Thoracic aorta (tissue), 2 donors: ENCODE measurements at places on chromosomes 13 and 19.
A peak's percentile ranks its signal among the peaks of the same experiment; 100 is the strongest.

DNA sequence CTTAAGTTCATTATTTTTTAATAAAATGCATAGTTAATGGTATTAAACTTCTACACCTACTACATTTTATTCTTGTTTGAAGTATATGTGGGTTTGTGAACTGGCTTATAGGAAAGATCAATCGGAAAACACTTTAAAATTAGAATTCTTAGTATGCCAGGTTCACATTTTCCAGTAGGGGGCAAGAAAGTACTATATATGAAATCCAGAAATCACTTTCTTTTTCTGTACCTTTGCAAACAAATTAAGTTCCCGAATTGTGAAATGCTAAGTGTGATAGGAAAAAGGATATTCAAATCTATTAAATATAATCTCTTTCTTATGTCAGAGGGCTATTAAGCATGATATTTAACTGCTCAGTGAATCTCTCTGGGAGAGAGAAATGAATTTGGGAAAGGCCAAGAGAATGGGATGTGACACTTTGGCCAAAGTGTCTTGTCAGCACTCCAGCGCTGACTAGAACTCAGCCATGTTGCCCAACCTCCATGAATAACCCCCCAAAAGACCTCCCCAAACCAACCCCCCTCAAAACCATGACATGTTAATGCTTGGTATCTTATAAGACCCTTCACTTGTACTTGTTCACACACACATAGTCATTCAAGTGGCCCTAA is 122.6 kb upstream of the SLC10A2 start:
- H3K4me1 ChIP-seq: no peaks in the 10 kb centered on the region
- H3K36me3 ChIP-seq: no peaks in the 10 kb centered on the region
- no peaks in the 10 kb centered on the region for H3K27me3 ChIP-seq
- no peak overlapping the region for H3K27ac ChIP-seq

DNA sequence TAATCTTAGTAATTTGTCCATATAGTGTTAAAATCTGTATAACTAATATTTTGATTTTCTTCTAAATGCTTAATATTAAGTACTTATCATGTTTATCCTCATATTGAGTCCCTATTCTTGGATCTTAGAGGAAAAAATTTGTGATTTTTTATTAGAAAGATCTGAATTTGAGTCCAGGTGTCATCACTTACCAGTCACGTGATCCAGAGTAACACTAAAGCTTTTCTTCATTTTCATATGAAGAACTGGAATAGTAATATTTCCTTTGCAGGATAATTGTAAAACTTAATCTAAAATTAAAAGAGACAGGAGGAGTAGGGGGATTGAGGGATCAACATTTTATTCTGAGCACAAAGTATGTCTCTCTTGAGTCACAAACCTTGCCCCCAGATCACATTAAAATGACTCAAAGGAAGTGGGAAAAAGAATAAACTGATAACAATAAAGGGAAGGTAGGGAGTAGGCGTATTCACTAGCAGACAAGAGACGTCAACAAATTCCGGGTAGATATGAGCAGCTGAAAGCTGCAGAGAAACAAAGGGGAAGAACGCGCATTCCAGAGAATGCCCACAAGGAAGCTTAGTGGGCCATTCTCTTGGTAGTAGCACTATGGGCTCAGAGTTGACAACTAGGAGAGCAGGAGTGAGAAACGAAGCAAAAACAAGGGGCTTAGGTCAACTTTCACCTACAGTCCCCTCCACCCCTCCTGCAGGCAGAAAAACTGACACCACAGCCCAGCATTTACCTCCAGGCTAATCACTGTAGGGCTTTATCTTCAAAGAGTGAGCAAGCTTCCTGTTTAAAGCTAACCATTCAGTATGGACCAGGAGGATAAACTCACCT is 123.1 kb downstream of the SPRY2 start:
- H3K27ac ChIP-seq: no peak overlapping the region
- H3K4me1 ChIP-seq: no peaks in the 10 kb centered on the region
- H3K4me3 ChIP-seq: no peak overlapping the region
- H3K36me3 ChIP-seq: no peaks in the 10 kb centered on the region
- H3K27me3 ChIP-seq: no peaks in the 10 kb centered on the region
- no peak for DNase-seq

- no peaks in the 10 kb centered on the region for H3K27me3 ChIP-seq
- no peak overlapping the region for H3K27ac ChIP-seq
- H3K36me3 ChIP-seq: no peaks in the 10 kb centered on the region
- H3K4me3 ChIP-seq: no peak overlapping the region
- no peaks in the 10 kb centered on the region for H3K4me1 ChIP-seq
Measured at GRCh38 chr13:65677906-65678305, 1552.2 kb downstream of the PCDH9 start.

- H3K36me3 ChIP-seq: no peaks in the 10 kb centered on the region
- no peak overlapping the region for H3K4me3 ChIP-seq
- H3K4me1 ChIP-seq: peaks cover 6% of the 10 kb centered on the region
- DNase-seq: no peak
Measured at GRCh38 chr19:17775245-17775927, 19.6 kb upstream of the B3GNT3 start.

- H3K27ac ChIP-seq: peak overlapping the region; percentile 11
- no peaks in the 10 kb centered on the region for H3K27me3 ChIP-seq
- peaks cover 34% of the 10 kb centered on the region for H3K4me1 ChIP-seq
- no peak for DNase-seq
- H3K36me3 ChIP-seq: no peaks in the 10 kb centered on the region
Measured at GRCh38 chr19:795073-795611, 2.1 kb upstream of the PTBP1 start.

- no peak for DNase-seq
- H3K36me3 ChIP-seq: no peaks in the 10 kb centered on the region
- no peak overlapping the region for H3K27ac ChIP-seq
- peaks cover 11% of the 10 kb centered on the region for H3K27me3 ChIP-seq
Measured at GRCh38 chr13:94716016-94716415, 3.7 kb upstream of the SOX21 start.

DNA sequence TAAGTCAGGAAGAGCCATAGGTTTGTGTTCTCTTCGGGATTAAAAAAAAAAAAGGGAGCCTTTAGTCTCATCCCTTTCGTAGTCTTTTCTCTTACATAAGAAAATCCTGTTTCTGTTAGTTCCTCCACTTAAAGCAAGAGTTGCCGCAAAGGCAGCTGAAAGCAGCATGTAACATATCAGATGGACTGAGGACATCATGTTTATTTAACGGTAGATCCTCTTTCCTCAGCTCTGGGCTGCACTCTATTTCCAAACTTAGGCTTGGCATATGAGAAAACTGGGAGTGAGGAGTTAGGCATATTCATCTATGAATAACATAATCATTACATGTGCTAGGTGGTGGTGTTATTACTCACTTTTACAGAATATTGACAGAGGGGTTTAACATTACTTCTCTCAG is 391.2 kb downstream of the KLF12 start:
- peaks cover 10% of the 10 kb centered on the region for H3K4me1 ChIP-seq
- H3K36me3 ChIP-seq: no peaks in the 10 kb centered on the region
- H3K27me3 ChIP-seq: no peaks in the 10 kb centered on the region
- no peak for DNase-seq
- H3K4me3 ChIP-seq: no peak overlapping the region

GRCh38 chr19:47210689-47211316 is 20.2 kb downstream of the BBC3 start:
- no peak overlapping the region for H3K4me3 ChIP-seq
- H3K27ac ChIP-seq: peak overlapping the region; percentile 60
- H3K36me3 ChIP-seq: peaks cover 26% of the 10 kb centered on the region
- no peaks in the 10 kb centered on the region for H3K27me3 ChIP-seq

DNA sequence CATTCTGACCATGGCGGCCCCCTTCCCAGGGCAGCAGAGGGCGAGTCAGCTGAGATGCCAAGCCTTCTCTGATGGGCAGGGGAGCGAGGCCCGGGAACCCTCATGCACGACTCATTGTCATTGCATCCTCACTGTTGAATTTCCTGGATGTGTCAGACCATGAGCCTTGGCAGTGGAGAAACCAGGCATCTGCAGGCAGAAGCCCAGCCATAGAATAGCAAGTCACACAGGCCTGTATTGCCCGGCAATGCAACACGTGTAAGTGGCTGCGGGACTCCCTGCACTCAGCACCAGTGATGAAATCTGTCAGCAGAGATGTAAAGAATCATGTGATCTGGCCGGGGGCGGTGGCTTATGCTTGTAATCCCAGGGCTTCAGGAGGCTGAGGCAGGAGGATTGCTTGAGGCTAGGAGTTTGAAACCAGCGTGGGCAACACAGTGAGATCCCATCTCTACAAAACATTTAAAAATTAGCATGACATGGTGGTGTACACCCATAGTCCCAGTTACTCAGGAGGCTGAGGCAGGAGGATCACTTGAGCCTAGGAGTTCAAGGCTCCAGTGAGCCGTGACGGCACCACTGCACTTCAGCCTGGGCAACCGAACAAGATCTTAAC is 199.7 kb downstream of the KATNAL1 start:
- H3K4me1 ChIP-seq: peaks cover 2% of the 10 kb centered on the region
- no peak overlapping the region for H3K4me3 ChIP-seq
- H3K27me3 ChIP-seq: no peaks in the 10 kb centered on the region

DNA sequence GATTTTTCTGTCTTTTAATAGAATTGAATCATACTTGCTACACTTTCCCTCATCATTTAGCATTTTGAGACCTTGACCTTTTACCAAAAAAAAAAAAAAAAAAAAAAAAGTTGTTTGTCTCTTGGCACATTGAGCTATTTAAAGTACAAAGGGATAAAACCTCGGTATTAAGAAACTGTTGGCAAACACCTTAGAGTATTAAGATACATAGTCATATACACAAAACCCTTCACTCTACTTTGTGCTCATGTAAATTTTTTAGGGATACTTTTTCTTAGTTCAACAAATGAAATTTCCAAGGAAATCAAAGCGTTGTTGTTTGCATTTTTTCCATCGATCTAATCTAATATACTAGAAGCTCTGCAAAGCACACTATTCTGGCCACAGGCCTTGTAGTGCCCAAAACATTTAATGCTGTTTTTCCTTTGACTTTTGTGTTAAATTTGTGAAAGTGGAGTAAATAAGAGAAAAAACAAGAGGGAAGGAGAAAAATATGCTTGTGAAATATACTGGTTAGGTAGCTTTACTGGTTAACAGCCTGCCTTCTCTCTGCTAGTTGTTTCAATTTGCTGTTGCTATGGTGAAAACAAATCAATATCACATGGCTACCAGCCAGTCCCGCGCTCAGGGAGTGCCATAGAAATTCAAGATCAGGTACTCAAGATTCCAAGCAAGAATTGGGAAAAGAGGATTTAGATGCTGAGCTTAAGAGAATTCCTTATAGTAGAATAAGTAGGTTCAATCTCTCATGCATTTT is 2.6 kb downstream of the MBNL2 start:
- no peak for DNase-seq
- no peaks in the 10 kb centered on the region for H3K27me3 ChIP-seq
- H3K4me1 ChIP-seq: peaks cover 31% of the 10 kb centered on the region
- H3K27ac ChIP-seq: peak overlapping the region; percentile 85
- H3K36me3 ChIP-seq: no peaks in the 10 kb centered on the region

DNA sequence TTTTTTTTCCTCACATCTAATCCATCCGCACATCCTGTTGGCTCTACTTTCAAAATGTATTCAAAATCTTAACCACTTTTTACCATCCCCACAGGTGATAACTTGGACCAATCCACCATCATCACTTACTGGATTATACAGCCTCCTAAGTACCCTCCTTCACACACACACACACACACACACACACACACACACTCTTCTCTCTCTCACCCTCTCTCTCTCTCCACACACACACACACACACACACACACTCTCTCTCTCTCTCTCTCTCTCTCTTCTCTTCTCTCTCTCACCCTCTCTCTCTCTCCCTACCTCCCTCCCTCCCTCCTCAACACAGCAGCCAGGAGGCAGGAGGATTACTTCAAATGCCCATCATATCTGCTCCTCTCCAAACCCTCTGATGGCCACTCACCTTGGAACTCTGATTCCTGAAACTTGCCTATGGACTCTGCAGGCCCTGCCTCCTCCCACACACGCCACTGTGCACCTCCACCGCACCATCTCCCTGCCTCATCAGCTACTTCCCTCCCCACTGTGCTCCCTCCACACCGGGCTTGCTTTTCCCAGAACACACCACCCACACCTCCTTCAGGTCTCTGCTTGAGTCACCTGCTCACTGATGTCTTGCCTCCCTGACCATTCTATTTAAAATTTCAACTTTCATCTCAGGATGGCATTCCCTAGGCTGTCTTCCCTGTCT is 39.7 kb downstream of the RCBTB2 start:
- peaks cover under 1% of the 10 kb centered on the region for H3K36me3 ChIP-seq
- H3K27me3 ChIP-seq: no peaks in the 10 kb centered on the region
- no peak overlapping the region for H3K4me3 ChIP-seq
- H3K27ac ChIP-seq: no peak overlapping the region

DNA sequence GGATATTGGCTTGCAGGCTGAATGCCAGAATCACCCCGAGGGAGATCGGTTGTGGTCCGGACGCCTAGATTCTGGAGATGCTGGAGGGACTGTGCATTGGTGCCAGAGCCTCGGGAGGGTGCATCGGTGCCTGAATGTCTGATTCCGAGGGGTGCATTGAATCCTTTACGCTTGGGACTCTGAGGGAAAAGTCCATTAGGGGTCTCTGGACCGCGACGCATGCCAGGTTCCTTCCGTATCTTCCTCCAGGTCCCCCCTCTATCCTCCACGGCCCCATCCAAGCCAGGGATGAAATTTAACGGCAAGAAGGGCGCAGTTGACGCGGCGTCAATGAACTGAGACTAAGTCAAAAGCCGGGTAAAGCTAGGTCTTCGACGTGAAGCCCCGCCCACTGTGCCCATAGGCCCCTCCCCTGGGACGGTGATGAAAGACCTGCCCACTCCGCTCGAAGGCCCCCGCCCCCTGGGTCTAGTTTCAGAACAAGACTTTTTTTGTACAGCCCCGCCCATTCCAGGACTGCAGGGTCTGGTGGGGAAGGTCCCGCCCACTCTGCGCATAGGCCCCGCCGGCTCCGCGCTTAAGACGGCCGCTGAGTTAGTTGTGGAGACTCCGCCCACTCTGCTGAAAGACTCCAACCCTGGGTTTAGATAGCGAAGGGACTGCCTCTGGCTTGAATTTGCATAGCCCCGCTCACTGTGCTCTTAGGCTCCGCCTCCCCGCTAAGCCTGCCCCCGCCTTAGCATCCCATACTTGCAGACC is 737 bp downstream of the ZNF575 start:
- no peaks in the 10 kb centered on the region for H3K27me3 ChIP-seq
- peak overlapping the region; percentile 98 for H3K27ac ChIP-seq
- H3K4me1 ChIP-seq: no peaks in the 10 kb centered on the region
- H3K4me3 ChIP-seq: peak overlapping the region; percentile 92
- DNase-seq: peak; percentile 100
- H3K36me3 ChIP-seq: peaks cover 5% of the 10 kb centered on the region

- no peaks in the 10 kb centered on the region for H3K4me1 ChIP-seq
- H3K27me3 ChIP-seq: no peaks in the 10 kb centered on the region
- no peak for DNase-seq
Measured at GRCh38 chr13:54628383-54628782, 1599.8 kb downstream of the OLFM4 start.

GRCh38 chr19:13883516-13884064 is 6.7 kb downstream of the NANOS3 start:
- H3K4me3 ChIP-seq: no peak overlapping the region
- H3K4me1 ChIP-seq: peaks cover 18% of the 10 kb centered on the region
- H3K27me3 ChIP-seq: no peaks in the 10 kb centered on the region
- DNase-seq: no peak
- no peaks in the 10 kb centered on the region for H3K36me3 ChIP-seq
- H3K27ac ChIP-seq: no peak overlapping the region

GRCh38 chr13:101486708-101487437 is 34.4 kb downstream of the ITGBL1 start:
- no peaks in the 10 kb centered on the region for H3K27me3 ChIP-seq
- DNase-seq: no peak
- no peak overlapping the region for H3K4me3 ChIP-seq
- H3K36me3 ChIP-seq: no peaks in the 10 kb centered on the region
- H3K27ac ChIP-seq: no peak overlapping the region
